ENCODE measurements at places on chromosomes 5 and 9. TPM values are rescaled to one million over a fixed set of nuclear protein-coding genes. Genes with fewer than 3 reads are reported as not detected.

NIPAL4 gene
- not detected for total RNA-seq

OR1L8 gene
- 0.45 TPM for total RNA-seq

RNF183 gene
- total RNA-seq: not detected

DNA sequence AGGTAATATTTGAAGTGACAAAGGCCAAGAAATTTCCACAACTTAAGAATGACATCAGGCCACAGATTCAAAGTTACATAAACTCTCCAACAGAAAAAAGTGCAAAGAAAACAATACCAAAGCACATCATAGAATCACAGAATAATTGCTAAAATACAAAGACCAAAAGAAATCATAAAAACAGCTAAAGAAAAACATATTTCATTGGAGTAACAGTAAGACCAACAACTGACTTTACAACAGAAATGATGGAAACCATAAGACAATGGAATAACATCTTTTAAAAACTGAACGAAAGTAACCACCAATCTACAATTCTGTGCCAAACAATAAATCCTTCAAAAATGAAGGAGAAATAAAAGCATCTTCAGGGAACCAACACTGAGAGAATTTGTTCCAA is 38.3 kb downstream of the ZDHHC21 start:
- no peak overlapping the region for H3K4me3 ChIP-seq
- no peaks in the 10 kb centered on the region for H3K36me3 ChIP-seq
- no peak for DNase-seq
- H3K27me3 ChIP-seq: no peaks in the 10 kb centered on the region
- H3K4me1 ChIP-seq: no peaks in the 10 kb centered on the region
- H3K27ac ChIP-seq: no peak overlapping the region

GRCh38 chr9:76463211-76463610 is 4.2 kb downstream of the GCNT1 start:
- H3K4me3 ChIP-seq: no peak overlapping the region
- H3K4me1 ChIP-seq: peaks cover 39% of the 10 kb centered on the region
- H3K27ac ChIP-seq: no peak overlapping the region
- no peak for DNase-seq
- no peaks in the 10 kb centered on the region for H3K36me3 ChIP-seq
- H3K27me3 ChIP-seq: no peaks in the 10 kb centered on the region

- no peak for DNase-seq
- no peak overlapping the region for H3K4me3 ChIP-seq
- H3K4me1 ChIP-seq: no peaks in the 10 kb centered on the region
- H3K36me3 ChIP-seq: no peaks in the 10 kb centered on the region
These were observed 1630.1 kb downstream of the MAT2B start for GRCh38 chr5:165135565-165135964.

DNA sequence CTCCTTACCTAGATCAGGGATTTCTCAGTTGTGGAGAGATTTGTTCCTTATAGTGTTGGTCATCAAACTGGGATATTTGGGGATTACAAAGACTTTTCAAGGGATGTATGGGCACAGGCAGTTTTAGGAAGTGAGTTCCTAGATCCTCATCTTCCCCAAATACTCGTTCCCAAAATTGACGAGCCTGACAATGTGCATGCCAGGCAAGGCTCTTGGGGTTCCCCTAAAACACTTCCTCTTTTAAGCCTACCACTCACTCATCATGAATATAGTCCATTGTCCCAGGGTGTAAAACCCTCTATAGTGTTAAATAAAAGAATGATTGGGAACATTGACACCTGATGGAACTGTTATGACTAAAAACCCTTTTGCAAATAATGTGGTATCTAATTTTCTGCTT is 26.4 kb downstream of the PDCD1LG2 start:
- H3K4me1 ChIP-seq: no peaks in the 10 kb centered on the region
- H3K27ac ChIP-seq: no peak overlapping the region
- no peak overlapping the region for H3K4me3 ChIP-seq
- no peaks in the 10 kb centered on the region for H3K27me3 ChIP-seq
- H3K36me3 ChIP-seq: no peaks in the 10 kb centered on the region
- no peak for DNase-seq

DNA sequence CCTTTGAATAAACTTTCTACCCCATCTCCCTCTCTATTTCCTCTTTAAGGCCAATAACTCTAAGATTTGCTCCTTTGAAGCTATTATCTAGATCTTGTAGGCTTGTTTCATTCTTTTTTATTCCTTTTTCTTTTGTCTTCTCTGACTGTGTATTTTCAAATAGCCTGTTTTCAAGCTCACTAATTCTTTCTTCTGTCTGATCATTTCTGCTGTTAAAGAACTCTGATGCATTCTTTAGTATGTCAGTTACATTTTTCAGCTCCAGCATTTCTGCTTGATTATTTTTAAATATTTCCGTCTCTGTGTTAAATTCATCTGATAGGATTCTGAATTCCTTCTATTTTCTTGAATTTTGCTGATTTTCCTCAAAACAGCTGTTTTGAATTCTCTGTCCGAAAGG is 15.3 kb upstream of the LIX1 start:
- H3K27ac ChIP-seq: no peak overlapping the region
- DNase-seq: no peak
- H3K36me3 ChIP-seq: no peaks in the 10 kb centered on the region
- no peaks in the 10 kb centered on the region for H3K27me3 ChIP-seq

- H3K27ac ChIP-seq: no peak overlapping the region
- no peak overlapping the region for H3K4me3 ChIP-seq
- no peak for DNase-seq
- H3K4me1 ChIP-seq: no peaks in the 10 kb centered on the region
- no peaks in the 10 kb centered on the region for H3K27me3 ChIP-seq
These were observed 154.7 kb downstream of the KIAA0825 start for GRCh38 chr5:94463739-94464138.

GRCh38 chr5:181127907-181128626 is 2.9 kb downstream of the OR2V1 start:
- H3K36me3 ChIP-seq: no peaks in the 10 kb centered on the region
- no peak overlapping the region for H3K27ac ChIP-seq
- H3K27me3 ChIP-seq: no peaks in the 10 kb centered on the region
- DNase-seq: no peak

DNA sequence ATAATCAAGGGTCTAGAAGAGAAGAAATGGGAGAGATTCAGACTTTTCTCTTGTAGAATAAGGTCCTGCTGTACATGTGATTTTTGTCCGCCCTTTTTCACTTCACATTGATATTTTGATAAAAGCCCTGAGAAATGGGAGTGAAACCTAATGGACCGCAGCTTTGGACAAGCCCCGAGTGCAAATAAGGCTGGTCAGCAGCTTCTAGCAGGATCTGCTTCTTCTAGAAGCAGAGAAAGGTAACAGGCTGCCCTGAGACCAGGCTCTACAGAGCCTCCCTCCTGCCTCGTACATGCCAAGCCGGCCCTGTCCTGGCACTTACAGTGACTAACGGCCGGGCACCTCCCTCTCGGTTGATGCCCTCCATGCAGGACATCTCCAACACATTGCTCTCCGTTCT is 33.4 kb downstream of the ACER2 start:
- H3K36me3 ChIP-seq: no peaks in the 10 kb centered on the region
- H3K4me3 ChIP-seq: no peak overlapping the region
- DNase-seq: no peak
- no peaks in the 10 kb centered on the region for H3K27me3 ChIP-seq
- no peak overlapping the region for H3K27ac ChIP-seq

- H3K4me3 ChIP-seq: no peak overlapping the region
- no peak for DNase-seq
- no peaks in the 10 kb centered on the region for H3K4me1 ChIP-seq
These were observed 73.8 kb upstream of the SGCD start for GRCh38 chr5:156253130-156253529.

- no peaks in the 10 kb centered on the region for H3K4me1 ChIP-seq
- H3K4me3 ChIP-seq: no peak overlapping the region
- no peaks in the 10 kb centered on the region for H3K36me3 ChIP-seq
- H3K27ac ChIP-seq: no peak overlapping the region
- DNase-seq: no peak
- H3K27me3 ChIP-seq: no peaks in the 10 kb centered on the region
These were observed 316.1 kb downstream of the PSAT1 start for GRCh38 chr9:78613006-78613405.

- no peaks in the 10 kb centered on the region for H3K4me1 ChIP-seq
- H3K4me3 ChIP-seq: no peak overlapping the region
- no peak overlapping the region for H3K27ac ChIP-seq
These were observed 25.1 kb downstream of the TBC1D2 start for GRCh38 chr9:98230304-98230703.

DNA sequence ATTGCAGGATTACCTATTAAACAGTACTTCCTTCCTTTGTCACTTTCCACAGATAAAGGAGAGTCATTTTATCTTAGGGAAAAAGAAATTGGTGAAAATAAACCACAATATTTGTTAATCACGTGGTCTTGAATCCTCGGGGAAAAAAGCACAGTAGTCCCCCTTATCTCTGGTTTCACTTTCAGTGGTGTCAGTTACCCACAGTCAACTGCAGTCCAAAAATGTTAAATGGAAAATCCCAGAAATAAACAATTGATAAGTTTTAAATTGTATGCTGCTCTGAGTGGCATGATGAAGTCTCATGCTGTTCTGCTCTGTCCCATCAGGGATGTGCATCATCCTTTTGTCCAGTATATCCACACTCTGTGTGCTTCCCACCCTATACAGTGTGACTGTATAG is 405.2 kb upstream of the MPDZ start:
- no peak for DNase-seq
- no peaks in the 10 kb centered on the region for H3K36me3 ChIP-seq
- H3K4me1 ChIP-seq: peaks cover 18% of the 10 kb centered on the region
- H3K4me3 ChIP-seq: no peak overlapping the region
- H3K27ac ChIP-seq: no peak overlapping the region

DNA sequence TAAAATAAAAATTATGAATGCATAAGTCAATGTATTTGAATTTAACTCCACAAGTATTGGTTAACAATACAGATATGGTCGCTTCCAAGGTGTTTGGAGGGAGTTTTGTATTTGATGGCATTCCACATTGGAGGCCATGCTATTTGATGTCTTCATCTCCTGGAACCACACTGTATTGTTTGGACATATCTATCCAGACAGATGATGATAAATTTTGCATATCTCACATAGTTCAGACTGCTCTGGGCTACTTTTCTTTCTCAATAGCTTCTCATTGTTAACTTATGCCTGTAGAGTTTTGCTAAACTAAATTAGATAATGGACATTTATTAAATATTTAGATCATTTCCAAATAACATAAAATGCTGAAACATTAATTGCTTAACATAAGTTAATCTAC is 58.0 kb downstream of the CDKN2A start:
- no peaks in the 10 kb centered on the region for H3K4me1 ChIP-seq
- no peak for DNase-seq
- no peak overlapping the region for H3K4me3 ChIP-seq
- no peaks in the 10 kb centered on the region for H3K36me3 ChIP-seq
- no peak overlapping the region for H3K27ac ChIP-seq

DNA sequence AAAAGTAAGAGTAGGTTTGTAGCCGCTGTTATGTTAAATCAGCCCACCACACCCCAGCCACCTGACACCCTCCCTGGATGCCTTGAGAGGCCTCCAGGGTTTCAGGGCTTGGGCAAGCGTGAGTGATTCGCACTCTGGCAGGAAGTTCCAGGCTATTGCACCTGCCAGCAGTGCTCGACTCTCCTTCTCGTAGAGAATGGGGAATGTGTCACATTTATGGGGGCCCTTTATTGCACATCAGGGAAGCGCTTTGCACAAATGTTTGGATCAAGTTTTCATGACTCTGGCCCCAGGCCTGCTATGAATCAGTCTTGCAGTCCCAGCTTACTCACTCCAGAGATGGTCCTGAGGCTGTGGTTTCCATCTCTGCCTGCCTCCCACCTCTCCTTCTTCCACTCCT is 66.1 kb upstream of the ADRA1B start:
- H3K27me3 ChIP-seq: no peaks in the 10 kb centered on the region
- H3K36me3 ChIP-seq: no peaks in the 10 kb centered on the region
- H3K27ac ChIP-seq: no peak overlapping the region
- H3K4me3 ChIP-seq: no peak overlapping the region
- H3K4me1 ChIP-seq: peaks cover 3% of the 10 kb centered on the region

DNA sequence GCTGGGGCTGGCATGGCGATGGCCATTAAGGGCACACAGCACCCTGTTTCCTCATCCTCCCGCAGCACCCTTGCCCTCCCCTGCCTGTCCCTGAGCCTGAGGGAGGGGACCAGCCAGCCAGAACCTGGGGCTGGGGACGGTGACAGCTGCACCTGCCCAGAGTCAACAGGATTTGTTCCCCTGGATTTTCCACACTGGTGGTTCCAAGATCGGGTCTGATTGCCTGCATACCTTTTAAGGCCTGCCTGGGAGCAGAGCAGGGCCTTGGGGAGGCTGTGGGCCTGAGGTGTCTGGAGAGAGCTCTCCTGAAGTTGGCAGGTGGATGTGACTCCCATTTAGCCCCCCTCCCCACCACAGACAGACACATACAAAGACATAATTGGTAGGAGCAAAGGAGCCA is 61.0 kb upstream of the C5orf58 start:
- DNase-seq: peak; percentile 3
- no peaks in the 10 kb centered on the region for H3K36me3 ChIP-seq
- H3K27me3 ChIP-seq: no peaks in the 10 kb centered on the region
- H3K27ac ChIP-seq: no peak overlapping the region
- H3K4me1 ChIP-seq: no peaks in the 10 kb centered on the region

GRCh38 chr5:82111191-82111590 is 139.4 kb downstream of the ATG10 start:
- H3K27me3 ChIP-seq: no peaks in the 10 kb centered on the region
- no peak overlapping the region for H3K4me3 ChIP-seq
- H3K27ac ChIP-seq: no peak overlapping the region
- no peak for DNase-seq
- H3K36me3 ChIP-seq: no peaks in the 10 kb centered on the region

DNA sequence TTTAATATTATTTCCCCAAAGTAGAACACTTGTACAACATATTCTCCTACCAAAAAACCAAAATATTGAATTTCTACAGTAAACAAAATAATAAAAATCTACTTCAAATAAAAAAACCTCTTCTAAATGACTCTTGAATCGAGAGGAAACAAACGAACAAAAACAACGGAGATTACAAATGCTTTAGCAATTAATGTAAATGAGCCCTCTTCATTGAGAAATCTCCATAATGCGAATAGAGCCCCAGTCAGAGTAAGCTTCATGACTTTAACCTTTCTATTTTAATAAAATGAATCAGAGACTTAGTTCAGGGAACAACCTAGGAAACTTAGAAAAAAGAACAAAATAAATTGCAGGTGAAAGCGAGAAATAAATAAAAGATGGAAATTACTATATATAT is 129.3 kb upstream of the SEMA6A start:
- no peak for DNase-seq
- no peaks in the 10 kb centered on the region for H3K36me3 ChIP-seq
- H3K4me3 ChIP-seq: no peak overlapping the region
- H3K27ac ChIP-seq: no peak overlapping the region

DNA sequence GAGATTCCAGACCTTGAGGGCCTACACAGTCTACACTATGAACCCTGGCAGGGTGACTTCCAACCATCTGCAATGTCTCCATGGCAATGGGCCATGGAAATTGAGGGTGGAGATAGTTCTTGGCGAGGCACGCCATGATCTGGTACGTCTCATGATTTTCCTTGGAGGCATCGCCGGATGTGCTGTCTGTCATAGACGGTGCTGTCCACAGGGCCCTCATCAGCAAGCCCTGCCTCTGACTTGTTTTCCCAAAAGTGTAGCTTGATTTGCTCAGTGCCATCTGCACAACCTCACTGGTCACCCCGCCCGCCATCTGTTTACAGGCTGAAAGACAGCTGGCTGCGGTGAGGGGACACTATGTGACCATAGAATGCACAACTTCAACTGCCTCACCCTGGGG is 73.5 kb downstream of the BOD1 start:
- H3K27me3 ChIP-seq: no peaks in the 10 kb centered on the region
- H3K4me1 ChIP-seq: no peaks in the 10 kb centered on the region
- DNase-seq: no peak
- H3K27ac ChIP-seq: no peak overlapping the region

- no peak for DNase-seq
- H3K27ac ChIP-seq: no peak overlapping the region
- H3K27me3 ChIP-seq: no peaks in the 10 kb centered on the region
- no peaks in the 10 kb centered on the region for H3K4me1 ChIP-seq
- H3K36me3 ChIP-seq: no peaks in the 10 kb centered on the region
These were observed 321.3 kb downstream of the EPB41L4A start for GRCh38 chr5:112097768-112098167.
